Hematopoietic multipotent progenitor cell (in vitro differentiated cells): ENCODE measurements at places on chromosomes 1 and 21. TPM values are rescaled to one million over a fixed set of nuclear protein-coding genes. Genes with fewer than 3 reads are reported as not detected.

DNA sequence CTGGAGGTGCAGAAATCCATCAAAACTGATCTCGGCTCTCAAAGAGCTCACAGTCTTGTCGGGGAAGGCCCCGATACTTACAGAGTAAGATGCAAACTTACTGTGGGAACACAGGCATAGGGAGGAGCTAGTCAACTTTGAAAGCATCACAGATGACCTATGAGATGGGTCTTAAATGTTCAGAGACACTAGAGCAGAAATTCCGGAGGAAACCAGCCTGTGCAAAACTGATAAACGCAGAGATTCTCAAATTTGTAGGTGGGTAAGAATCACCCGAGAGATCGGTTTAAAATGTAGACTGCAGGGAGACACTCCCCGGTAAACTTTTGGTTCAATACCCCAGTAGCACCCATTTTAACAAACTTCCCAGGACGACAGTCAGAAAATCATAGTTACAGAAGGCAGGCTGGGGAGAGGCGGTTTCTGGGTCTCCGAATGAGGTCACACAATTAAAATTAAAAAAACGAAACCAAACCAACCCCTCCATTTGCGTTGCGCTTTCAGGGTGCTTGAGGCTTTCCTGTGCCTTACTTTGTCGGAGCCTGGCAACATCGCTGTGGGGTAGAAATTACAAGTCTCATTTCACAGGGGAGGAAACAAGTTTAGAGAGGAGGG lies 755 bp upstream of the THRAP3 start:
- DNase-seq: no peak

GRCh38 chr1:209662879-209663327 lies 10.7 kb upstream of the LAMB3 start:
- DNase-seq: no peak

DNA sequence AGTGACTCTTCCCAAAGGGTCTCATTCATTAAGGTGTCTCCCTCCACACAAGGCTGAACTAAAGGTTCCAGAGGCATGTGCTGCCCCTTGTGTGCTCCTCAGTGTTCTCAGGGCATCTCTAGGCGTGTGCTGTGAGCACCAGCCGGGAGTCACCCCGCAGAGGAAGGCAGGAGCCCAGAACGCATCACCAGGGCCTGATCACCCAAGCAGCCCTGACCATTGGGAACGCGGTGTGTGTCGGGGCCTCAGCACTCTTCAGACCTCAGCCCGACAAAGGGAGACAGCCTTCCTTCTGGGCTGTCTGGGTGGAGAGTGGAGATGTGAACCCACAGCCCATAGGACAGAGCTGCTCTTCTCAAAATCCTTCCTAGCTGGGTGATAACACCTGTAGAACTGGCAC lies 9.1 kb downstream of the SLC37A1 start:
- DNase-seq: no peak

DNA sequence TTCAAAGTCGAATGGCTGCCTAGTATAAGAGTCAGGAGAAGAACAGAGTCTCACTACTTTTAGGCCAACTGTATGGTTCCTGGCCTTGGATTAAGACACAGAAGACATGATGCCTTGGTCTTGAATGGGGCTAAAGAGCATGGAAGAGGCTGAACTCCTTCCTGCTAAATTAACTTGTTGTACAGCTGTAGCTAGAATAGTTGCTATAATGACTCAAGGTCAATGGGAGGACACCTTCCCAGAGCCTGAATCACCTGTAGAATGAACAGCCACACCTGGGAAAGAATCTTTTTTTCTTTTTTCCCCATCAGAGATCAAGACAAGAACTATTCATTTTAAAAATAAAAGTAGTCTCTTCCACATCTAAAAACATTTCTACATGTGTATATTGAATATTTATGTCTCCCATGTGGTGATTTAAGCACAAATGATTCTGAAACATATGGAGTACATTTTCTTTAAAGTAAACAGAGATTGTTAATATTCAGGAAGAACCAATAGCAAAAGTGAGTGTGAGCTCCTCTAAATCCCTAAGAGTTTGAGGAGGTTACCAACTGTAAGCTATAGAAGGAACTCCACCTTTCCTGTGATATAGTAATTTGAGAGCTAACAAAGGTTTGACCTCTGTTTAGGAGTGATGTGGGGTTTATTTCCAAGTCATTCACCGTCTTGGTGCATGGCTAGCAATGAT lies 191.3 kb downstream of the TGFB2 start:
- DNase-seq: no peak

GRCh38 chr1:167182571-167183320 lies 37.9 kb upstream of the POU2F1 start:
- no peak for DNase-seq

- no peak for DNase-seq
Observed at GRCh38 chr1:88526456-88526855, 157.6 kb upstream of the PKN2 start.

FCGR3B gene
- total RNA-seq: 0.27 TPM

CALML6 gene
- 0.27 TPM for total RNA-seq

KRTAP21-1 gene
- total RNA-seq: not detected

HSD11B1 gene
- total RNA-seq: not detected

CSMD2 gene
- not detected for total RNA-seq
